Fibroblast of the conjunctiva (primary cell): ENCODE measurements at places on chromosomes 2 and 18.

DNA sequence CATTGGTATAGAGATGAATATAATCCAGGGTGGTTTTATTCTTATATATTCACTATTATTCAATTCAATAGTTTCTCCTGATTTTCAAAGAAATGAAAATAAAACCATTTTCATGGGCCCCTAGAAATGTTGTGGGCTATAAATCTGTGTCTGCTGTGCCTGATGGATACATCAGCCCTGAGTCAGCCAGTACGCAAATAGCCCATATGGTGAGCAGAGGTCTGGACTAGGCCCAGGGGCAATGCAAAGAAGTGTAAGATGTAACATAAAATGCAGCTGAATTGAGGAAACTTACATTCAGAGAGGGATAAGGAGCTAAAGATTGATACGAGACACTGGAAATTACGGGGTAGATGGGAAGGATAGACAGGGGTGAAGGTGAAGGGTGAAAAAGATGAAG, 122.5 kb downstream of the MAIP1 start:
- peak; percentile 27 for DNase-seq

DNA sequence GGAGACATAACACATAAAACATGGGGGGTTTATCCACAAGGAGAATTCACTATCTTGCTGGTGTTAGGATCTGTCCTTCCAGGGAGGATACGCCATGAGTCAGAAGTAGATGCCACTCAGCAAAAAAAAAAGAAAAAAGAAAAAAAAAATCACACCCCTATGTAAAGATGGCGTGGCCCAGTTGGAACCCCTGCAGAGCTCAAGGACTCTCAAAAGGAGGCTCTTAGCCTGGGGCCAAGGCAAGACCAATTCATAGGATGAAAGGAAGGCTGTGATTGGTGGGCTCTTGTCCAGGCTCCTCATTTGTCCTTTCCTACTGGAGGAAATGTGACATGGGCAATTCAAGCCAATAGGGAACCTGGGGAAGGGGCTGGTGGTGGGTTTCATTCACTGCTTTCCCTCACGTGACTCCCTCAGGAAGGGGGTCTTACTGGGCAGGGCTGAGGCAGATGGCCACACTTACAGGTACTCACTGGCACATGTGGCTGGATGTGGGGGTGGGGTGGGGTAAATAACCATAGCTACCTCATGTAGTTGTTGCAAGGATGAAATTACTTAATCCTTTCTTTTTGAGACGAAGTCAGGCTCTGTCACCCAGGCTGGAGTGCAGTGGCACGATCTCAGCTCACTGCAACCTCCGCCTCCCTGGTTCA, 38.7 kb upstream of the HAAO start:
- DNase-seq = no peak

DNA sequence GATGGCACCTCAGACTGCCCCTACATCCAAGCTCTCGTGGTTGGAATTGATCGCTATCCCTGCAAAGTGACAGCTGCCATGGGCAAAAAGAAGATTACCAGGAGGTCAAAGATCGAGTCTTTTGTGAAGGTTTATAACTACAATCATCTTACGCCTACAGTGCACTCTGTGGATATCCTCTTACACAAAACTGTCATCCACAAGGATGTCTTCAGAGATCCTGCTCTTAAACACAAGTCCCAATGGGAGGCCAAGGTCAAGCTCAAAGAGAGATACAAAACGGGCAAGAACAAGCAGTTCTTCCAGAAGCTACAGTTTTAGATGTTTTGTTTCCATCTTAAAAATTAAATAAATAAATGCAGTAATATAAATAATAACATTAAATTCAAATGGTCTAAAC, 45.4 kb downstream of the INO80D start:
- no peak for DNase-seq

DNA sequence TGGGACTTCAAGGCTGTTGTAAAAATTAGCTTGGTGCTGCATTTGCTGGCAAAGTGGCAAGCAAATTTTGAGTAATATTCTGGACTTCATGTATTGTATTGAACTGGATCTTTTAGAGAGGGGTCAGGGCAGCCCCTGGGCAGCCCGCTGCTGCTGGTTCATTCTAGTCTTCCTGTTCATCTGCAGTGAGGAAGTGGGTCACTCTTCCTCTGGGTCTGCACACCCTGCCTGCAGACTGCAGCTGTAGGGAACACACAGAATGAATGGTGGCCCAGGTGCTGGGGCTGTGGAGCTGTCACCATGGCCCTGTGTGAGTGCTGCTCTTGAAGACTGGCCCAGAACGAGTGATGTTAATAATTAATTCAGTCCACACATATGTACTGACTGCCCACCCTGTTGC, 9.4 kb downstream of the SH3RF3 start:
- DNase-seq = no peak

DNA sequence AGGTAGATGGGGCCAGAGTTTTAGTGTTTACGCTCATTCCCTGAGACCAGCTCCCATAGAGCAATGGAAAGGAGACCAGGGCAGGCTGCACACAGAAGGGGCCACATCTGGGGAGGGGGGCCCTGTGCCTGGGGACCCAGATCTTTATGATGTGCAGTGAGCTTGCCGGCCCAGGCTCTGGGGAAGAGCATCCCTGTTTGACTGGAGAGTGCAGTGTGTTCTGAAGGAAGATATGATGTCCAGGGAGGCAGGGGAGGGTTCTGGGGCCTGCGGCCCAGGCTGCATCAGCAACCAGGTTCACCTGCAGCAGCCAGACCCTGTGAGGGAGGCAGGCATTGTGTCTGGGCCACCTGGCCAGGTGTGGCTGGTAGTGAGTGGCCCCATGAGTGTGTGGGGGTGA, 13.8 kb downstream of the TPO start:
- DNase-seq = no peak

- no peak for DNase-seq
Observed at GRCh38 chr18:59664329-59664728, 32.9 kb downstream of the CCBE1 start.

- no peak for DNase-seq
Observed at GRCh38 chr2:134218930-134219658, 34.8 kb upstream of the MGAT5 start.

DNA sequence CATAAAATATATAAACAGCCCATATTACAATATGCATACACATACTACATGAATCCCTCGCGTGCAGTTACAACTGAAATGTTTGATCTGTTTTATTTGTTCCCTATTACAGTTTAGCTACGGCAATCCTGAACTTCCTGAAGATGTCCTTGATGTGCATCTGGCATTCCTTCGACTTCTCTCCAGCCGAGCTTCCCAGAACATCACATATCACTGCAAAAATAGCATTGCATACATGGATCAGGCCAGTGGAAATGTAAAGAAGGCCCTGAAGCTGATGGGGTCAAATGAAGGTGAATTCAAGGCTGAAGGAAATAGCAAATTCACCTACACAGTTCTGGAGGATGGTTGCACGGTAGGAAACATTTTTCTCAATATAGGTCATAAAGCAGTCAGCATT, 36.4 kb downstream of the COL3A1 start:
- no peak for DNase-seq
